ENCODE measurements at places on chromosomes 12 and 14. TPM values are rescaled to one million over a fixed set of nuclear protein-coding genes. Genes with fewer than 3 reads are reported as not detected.

FAM181A gene
- total RNA-seq, result not detected

- no peak for DNase-seq
- no peak overlapping the region for H3K4me3 ChIP-seq
Measured at GRCh38 chr14:33676891-33677290, 274.0 kb downstream of the EGLN3 start.

DNA sequence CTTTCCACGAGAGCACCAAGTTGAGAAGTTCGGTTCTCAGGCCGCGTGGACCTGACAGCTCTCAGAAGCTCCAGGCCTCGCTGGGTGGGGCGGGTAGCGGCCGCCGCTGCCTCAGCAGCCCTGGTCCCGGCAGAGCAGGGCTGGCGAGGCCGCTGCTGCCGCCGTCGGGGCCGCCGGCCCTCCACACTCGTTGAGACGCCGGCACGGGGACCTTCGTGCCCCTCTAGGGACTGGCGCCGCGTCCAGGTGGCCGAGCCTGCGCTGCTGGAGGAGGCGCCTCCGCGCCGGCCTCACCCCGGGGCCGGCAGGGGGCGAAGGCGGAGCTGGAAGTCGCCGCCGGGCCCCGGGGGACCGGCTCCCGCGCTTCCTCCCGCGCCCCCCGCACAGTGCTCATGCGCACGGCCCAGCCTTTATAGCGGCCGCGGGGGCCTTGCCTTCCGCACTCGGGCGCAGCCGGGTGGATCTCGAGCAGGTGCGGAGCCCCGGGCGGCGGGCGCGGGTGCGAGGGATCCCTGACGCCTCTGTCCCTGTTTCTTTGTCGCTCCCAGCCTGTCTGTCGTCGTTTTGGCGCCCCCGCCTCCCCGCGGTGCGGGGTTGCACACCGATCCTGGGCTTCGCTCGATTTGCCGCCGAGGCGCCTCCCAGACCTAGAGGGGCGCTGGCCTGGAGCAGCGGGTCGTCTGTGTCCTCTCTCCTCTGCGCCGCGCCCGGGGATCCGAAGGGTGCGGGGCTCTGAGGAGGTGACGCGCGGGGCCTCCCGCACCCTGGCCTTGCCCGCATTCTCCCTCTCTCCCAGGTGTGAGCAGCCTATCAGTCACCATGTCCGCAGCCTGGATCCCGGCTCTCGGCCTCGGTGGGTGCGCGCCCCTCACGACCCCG is at the start of gene COCH:
COCH (plus strand) TSS at position 440 of the 879 bp plus-strand sequence; CDS start at position 820, 380 bp downstream.
- DNase-seq, result peak; percentile 39
- H3K36me3 ChIP-seq, result no peaks in the 10 kb centered on the region
- no peaks in the 10 kb centered on the region for H3K4me1 ChIP-seq

- DNase-seq, result peak; percentile 93
- no peaks in the 10 kb centered on the region for H3K27me3 ChIP-seq
Measured at GRCh38 chr12:50924439-50925341, 27.7 kb upstream of the HIGD1C start.

- H3K4me3 ChIP-seq, result no peak overlapping the region
- H3K27ac ChIP-seq, result no peak overlapping the region
- no peaks in the 10 kb centered on the region for H3K36me3 ChIP-seq
- no peaks in the 10 kb centered on the region for H3K27me3 ChIP-seq
- DNase-seq, result no peak
- peaks cover 6% of the 10 kb centered on the region for H3K4me1 ChIP-seq
Measured at GRCh38 chr14:64117671-64118402, 176.3 kb downstream of the ESR2 start.

DNA sequence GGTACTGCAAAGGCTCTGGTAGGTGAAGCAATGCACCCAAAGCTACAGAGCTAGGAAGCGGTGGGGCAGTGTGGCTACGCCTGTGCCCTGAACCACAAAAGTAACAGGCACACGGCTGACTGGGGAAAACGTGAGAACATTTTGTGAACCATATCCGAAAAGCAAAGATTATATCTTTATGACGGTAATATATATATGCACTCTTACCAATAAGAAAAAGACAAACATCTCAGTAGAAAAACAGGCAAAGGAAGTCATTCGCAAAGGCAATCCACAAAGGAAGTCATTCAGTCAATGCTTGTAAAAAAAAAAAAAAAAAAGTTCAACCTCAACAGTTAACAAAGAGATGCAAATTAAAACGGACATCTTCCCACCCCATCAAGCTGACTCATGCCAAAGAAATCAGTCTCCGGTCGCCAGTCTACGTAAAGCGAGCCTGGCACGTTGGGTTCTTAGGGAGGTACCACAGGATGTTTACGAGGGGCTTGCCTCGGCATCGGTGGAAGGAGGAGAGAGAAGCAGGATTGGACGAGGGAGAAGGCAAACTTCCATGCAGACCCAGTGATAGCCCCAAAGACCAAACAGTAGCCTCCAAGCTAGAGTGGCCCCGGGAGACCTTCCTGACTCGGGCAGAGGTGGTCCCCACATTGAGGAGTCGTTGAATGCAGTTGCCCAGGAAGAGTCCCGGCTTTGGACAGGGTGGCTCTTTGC is 39.4 kb upstream of the PPP2R5C start:
- H3K4me3 ChIP-seq, result peak overlapping the region; percentile 8
- peak overlapping the region; percentile 75 for H3K27ac ChIP-seq
- H3K36me3 ChIP-seq, result no peaks in the 10 kb centered on the region
- peak; percentile 73 for DNase-seq
- peaks cover 3% of the 10 kb centered on the region for H3K4me1 ChIP-seq
- no peaks in the 10 kb centered on the region for H3K27me3 ChIP-seq

DNA sequence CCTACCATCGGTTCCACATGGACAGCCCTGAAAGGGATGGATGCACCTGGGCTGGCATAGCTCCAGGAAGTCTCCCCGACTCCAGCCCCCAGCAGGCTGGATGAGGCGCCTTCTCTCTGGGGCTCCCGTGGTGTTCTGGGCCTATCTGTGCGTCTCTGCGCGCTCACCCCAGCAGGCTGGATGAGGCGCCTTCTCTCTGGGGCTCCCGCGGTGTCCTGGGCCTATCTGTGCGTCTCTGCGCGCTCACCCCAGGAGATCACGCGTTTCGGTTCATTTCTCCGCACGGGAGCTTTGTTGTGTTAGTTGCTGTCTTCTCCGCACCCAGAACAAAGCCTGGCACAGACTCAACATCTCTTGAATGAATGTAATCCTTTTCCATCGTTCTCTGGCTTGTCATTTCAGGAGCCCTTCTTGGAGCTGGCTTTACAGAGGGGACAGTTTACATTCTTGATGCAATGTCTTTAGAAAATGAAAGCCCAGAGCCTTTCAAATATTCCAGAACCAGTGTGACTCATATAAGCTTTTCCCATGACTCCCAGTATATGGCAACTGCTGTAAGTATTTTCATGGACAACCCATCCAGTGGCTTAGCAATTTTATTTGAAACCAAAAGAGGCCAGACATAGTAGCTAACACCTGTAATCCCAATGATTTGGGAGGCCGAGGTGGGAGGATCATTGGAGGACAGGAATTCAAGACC is 40.3 kb downstream of the CFAP251 start:
- no peak overlapping the region for H3K4me3 ChIP-seq
- no peaks in the 10 kb centered on the region for H3K4me1 ChIP-seq
- no peaks in the 10 kb centered on the region for H3K36me3 ChIP-seq
- H3K27me3 ChIP-seq, result no peaks in the 10 kb centered on the region

Measured in Peyer's patch (tissue), 4 donors.